ENCODE measurements at places on chromosomes 13 and 19.

- no peak for DNase-seq
Observed at GRCh38 chr13:37195621-37196020, 90.2 kb upstream of the CSNK1A1L start.

DNA sequence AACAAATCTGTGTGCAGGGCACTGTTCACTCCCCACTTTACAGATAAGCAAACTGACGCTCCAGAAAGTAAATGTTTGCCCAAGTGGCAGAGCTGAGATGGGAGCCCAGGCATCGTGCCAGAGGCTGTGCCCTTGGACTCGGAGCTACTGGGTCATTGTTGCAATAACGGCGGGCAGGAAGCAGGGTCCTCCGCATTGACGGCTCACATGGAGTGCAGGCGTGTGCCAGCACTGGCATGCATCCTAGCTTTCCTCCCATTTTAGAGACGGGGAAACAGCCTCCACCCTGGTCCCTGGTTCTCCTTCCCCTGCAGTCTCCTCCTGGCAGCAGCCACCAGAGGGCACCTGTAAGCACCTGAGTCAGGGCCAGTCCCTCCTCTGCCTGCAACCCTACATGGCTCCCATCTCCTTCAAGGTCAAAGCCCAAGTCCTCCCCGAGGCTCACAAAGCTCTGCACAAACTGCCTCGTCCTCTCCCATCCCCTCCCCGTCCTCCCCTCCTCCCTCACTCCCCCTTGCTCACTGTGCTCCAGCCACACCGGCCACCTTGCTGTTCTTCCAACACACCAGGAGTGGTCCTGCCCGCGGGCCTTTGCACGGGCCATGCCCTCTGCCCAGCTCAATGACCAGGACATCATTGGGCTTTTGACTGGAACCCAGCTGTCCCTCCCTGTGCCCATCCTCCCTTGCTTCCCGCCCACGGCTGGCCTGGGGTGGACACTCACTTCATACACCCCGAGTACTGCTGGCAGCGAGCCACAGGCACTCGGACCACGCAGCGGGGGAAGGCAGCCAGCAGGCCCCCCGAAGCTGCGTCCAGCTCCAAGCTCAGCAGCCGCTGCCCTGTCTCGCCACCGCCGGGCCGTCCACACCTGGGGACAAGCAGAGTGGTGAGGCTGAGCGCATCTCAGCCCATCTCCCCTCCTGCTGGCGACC lies 7.7 kb upstream of the LRG1 start:
- DNase-seq = peak; percentile 51

DNA sequence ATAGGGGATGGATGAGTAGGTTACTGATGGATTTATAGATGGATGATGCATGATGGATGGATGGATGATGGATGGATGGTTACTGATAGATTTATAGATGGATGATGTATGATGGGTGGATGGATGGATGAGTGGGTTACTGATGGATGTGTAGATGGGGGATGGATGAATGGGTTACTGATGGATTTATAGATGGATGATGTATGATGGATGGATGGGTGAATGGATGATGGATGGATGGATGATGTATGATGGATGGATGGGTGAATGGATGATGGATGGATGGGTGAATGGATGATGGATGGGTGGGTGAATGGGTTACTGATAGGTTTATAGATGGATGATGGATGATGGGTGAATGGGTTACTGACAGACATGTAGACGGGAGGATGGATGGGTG lies 6.3 kb upstream of the C2CD4C start:
- DNase-seq = no peak

- no peak for DNase-seq
Observed at GRCh38 chr13:78183732-78184131, 265.1 kb upstream of the EDNRB start.

- no peak for DNase-seq
Observed at GRCh38 chr19:28640506-28640905, 572.4 kb downstream of the UQCRFS1 start.

DNA sequence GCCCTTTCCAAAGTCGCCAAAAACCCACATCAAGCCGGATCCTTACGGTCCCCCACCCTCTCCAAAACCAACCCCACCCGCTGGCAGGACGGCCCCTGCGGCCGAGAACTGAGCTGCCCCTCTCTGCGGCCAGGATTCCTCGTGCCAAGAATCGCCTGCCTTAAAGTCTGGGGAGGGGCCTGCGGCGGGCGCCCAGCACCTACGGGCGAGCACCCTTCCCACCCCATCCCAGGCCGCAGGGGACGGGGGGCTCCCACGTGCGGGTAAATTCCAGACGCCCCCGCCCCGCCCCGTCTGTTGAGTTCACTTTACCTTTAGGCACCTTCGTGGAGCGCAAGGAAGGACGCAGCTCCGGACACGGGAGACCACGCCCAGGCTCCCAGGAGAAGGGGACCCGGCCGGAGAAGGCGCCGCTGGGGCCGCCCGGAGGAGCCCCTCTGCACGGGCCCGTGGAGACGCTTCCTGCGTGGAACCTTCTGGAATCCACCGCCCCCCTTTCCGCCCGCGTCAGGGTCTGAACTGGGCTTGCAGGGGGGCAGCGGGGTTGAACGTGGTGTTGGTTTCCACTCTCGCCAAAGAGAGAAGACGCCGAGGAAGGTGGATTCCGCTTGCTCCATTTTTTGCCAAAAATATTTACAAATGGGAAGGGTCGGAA lies 22.8 kb downstream of the ONECUT3 start:
- DNase-seq = no peak

DNA sequence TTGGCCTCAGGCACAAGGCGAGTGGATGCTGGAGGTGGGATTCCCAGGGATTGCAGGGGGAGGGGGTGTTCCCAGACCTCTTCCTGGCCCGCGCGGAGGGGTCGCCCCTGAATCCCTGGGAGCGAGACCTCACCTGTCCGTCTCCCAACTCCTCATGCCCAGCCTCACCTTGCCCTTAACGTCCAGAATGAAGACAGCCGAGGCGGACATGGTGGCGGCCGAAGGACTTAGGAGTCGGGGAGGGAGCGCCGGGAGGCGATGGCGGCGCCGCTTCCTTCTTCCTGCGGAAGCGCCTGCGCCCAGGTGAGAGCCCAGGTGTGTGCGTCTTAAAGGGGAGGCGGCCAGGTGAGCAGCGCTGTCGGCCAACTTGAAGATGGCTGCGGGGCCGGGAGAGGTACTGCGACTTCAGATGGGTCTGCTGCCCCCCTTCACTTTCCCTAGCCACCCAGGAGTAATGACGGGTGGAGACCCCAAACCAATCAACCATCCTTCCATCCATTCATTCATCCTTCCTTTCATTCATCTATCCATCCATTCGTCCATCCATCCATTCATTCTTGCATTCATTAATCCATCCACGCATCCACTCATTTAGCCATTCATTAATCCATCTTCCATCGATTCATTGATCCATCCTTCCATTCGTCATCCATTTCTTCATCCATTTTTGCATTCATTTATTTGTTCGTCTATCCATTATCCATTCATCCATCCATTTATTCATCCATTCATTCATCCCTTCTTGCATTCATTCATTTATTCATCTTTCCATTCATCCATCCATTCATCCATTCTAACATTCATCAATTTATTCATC lies at the start of gene AP1M2:
Gene AP1M2 (minus strand): TSS at position 291 of the 817 bp plus-strand sequence. CDS start 81 bp downstream, at position 210.
- no peak for DNase-seq

DNA sequence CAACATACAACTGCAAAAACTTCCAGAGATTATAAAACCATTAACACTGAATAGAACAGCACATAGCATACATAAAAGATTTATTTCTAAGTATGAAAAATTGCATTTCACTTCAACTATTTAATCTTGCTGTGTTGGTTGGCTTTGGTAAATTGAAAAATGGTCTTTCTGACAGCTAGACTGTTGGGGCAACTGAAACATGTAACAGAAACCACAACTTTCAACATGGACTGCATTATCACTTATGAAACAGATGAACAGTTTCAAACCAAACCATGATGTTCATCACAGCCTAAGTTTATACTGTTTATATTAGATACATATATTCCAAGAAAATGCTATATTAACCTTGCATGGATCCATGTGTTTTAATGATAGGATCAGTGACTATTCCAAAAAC lies 324.1 kb upstream of the PCDH9 start:
- peak; percentile 86 for DNase-seq

Measured in hematopoietic multipotent progenitor cell treated with erythropoietin and hydrocortisone succinate and interleukin-3 and kit ligand, for 4 days (in vitro differentiated cells).